ENCODE measurements at places on chromosomes 12 and 14.

- peaks cover 4% of the 10 kb centered on the region for H3K4me1 ChIP-seq
- no peak overlapping the region for H3K4me3 ChIP-seq
- H3K36me3 ChIP-seq: no peaks in the 10 kb centered on the region
These were observed 30.6 kb upstream of the ULK1 start for GRCh38 chr12:131863711-131864396.

DNA sequence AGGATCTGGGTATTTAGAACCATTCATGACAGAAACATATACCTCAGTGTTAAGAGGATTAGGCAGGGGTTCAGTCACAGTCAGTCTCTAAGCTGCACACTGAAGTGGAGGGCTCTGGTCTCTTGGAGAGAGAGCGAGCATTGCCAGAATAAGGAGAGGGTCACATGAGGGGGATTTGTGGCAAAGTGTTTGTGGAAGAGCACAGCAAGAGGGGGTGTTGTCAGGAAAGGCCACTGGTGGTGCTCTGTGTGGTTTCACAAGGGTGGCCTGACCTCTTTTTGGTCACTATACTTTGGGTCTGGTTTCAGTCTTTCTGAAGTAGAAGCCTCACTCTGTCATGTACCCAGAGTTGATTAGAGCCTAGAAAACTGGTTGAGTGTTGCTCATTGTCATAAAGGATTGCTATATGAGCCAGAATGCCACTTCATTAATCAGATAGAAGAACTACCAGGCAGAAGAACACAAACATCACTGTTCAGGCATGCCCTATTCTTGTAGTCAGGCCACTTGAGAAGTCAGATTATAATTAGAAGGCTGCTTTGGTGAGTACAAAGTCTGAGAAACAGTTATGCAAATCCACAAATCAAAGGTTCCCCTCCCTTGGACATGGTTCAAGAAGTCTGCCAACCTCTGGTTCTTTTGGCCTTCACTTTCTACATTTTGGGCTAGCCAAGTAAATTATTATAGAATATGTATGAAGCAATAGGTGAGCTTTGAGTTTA lies 8.4 kb downstream of the TMEM19 start:
- peak; percentile 40 for DNase-seq
- no peaks in the 10 kb centered on the region for H3K27me3 ChIP-seq
- H3K36me3 ChIP-seq: peaks cover 13% of the 10 kb centered on the region
- H3K27ac ChIP-seq: peak overlapping the region; percentile 91
- peak overlapping the region; percentile 77 for H3K4me3 ChIP-seq

DNA sequence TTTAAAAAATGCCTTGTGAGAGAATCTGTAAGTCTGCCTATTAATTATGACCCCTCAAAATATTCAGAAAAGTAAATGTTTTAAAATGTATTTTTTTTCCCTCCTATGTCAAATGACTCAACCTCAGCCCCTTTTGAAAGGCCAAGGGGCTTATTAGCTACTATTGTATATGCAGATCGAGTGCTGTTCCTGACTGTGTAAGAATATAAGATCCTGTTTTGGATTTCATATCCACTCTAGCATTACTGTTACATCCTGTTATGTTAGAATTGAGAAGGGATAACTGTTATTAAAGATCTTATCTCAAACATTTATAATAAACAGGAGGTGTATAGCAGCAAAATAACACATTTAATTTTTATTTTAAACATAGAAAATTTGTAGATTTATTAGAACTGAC lies 46.6 kb upstream of the TPH2 start:
- no peaks in the 10 kb centered on the region for H3K27me3 ChIP-seq
- H3K4me3 ChIP-seq: no peak overlapping the region
- peaks cover 2% of the 10 kb centered on the region for H3K4me1 ChIP-seq
- H3K27ac ChIP-seq: no peak overlapping the region

DNA sequence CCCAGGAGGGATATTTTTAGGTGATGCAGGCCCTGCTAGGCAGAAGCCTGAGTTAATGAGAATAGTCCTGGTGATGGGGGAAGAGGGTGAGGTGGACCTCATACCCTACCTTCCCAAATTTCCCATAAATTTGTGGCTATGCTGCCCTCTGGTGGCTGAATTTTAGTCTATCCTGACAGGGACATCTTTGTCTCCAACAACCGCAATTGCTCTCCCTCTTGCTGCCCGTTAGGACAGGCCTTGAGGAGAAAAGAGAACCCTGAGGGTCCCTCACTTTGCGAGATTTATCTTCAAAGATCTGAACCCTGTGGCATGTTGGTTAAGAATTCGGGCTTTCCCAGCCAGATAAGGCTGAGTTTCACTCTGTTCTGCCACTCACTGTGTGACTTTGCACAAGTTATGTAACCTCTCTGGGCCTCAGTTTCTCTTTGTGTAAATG lies 9.8 kb upstream of the ZNF385A start:
- no peak overlapping the region for H3K27ac ChIP-seq
- DNase-seq: peak; percentile 33
- no peaks in the 10 kb centered on the region for H3K36me3 ChIP-seq
- peaks cover 28% of the 10 kb centered on the region for H3K4me1 ChIP-seq

DNA sequence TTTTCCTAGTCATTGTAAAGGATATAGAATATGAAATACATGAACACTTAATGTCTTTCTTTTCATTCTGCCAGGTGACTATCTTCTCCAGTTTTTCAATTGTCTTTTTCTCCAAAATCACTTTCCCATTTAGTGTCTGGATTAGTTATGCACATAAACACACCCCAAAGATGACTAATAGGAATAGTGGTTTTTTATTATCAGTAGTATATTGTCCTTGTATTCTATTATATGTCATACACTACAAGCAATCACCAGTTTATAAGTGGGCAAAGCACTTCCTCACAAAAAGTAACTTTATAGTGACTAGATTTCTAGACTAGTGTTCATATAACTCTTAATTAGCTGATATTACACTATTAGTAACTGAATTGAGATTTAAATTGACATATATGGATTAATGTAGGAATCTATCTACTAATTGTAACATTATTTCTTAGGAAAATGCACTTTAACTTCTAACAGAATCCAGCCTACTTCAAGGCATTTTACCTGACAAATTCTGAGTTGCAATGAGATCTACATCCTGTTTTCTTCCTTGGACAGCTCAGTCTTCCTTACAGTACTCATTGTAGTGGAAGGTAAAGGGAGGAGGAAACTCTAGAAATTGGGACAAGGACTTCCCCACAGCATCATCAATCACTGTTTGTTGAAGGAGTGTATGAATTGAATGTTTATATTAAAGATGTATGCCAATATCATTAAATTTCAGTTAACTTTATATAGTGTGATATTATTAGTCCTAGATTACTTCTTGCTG lies 186.1 kb upstream of the GARIN2 start:
- H3K4me3 ChIP-seq: no peak overlapping the region
- H3K4me1 ChIP-seq: no peaks in the 10 kb centered on the region
- no peak overlapping the region for H3K27ac ChIP-seq

- no peaks in the 10 kb centered on the region for H3K36me3 ChIP-seq
- H3K27me3 ChIP-seq: no peaks in the 10 kb centered on the region
- H3K27ac ChIP-seq: no peak overlapping the region
- DNase-seq: no peak
These were observed 163.4 kb downstream of the GARIN6 start for GRCh38 chr12:99810718-99811593.
